Myocyte (in vitro differentiated cells): ENCODE measurements at places on chromosomes 13 and 19. TPM values are rescaled to one million over a fixed set of nuclear protein-coding genes. Genes with fewer than 3 reads are reported as not detected.

The ZNF556 gene
- total RNA-seq, result 44.2 and 78.5 TPM in 2 replicates

The RBM26 gene
- total RNA-seq, result 40.7 and 43.2 TPM in 2 replicates

The METTL21C gene
- not detected in 2 replicates for total RNA-seq

DNA sequence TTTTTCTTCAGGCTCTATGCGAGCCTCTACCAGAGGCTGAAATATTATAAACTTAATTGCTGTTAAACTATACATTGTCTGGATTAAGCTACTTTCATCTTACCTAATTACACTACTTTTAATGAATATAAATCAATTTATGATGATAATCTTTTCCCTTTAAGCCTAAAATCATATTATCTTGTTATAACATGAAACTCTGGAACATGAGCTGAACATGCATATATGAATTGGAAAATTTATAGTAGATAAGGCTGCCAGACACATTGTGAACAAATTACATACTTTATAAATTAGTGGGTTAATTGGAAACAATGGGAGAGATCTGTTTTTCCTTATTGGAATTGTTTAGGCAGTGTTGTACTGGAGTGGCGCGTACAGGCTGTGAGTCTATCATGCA, 45.3 kb upstream of the ZDHHC20 start:
- no peak for DNase-seq

- DNase-seq, result no peak
Observed at GRCh38 chr13:73985783-73986182, 148.4 kb downstream of the KLF12 start.

DNA sequence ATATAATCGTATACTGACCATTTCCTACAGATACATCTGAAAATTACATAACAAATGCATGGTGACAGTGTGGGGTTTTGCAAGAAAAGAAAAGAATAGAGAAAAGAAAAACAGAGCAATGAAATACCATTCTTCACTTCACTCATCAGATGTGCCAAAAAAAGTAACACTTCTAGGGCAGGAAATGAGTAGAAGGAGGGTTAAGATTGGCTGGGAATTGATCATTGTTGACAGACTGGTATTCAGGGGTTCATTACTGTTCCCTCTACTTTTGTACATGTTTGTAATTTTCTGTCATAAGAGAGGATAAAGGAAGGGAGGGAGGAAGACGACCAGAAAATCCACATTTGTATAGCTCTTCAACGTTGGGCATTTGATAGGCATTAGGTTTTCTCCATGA, 31.5 kb downstream of the ABCC4 start:
- no peak for DNase-seq

DNA sequence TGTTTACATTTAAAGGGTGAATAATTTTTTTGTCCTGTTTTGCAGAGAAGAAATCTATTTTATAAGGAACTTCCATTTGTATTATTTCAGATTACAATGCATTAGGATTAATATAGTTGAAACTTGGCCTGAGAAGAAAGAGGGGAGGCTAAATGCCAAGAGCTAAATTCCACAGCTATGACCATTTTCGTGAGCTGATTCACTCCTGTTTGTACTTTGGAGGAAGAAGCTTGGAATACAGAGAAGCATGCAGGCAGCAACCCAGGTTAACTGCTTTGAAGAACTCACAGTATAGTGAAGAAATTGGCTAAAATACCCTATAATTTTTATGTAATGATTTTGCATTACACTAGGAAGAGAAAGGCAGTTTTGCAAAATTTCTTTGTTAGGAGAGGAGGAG, 309.4 kb upstream of the KLF12 start:
- DNase-seq, result peak; percentile 54

- DNase-seq, result peak; percentile 64
Observed at GRCh38 chr13:23469951-23470421, 36.5 kb upstream of the SACS start.

- DNase-seq, result peak; percentile 79
Observed at GRCh38 chr13:50910485-50910805, 854 bp downstream of the RNASEH2B start.

- DNase-seq, result no peak
Observed at GRCh38 chr13:53499576-53500133, 471.0 kb downstream of the OLFM4 start.

DNA sequence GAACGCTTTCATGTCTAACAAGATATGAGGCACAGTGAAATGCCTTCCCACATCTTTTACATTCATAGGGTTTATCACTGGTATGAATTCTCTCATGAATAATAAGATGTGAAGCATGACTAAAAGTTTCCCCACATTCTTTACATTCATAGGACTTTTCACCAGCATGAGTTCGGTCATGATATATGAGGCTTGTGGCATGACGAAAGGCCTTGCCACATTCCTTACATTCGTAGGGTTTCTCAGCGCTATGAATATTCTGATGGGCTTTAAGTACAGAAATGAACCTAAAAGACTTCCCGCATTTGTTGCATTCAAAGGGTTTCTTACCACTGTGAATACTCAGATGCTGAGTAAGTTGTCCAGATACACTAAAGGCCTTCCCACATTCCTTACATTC, 21.3 kb downstream of the ZNF607 start:
- no peak for DNase-seq

- DNase-seq, result peak; percentile 36
Observed at GRCh38 chr19:51572908-51573307, 1.8 kb downstream of the ZNF175 start.

- peak; percentile 31 for DNase-seq
Observed at GRCh38 chr13:99064624-99065234, 86.9 kb upstream of the DOCK9 start.

- DNase-seq, result no peak
Observed at GRCh38 chr13:66634384-66634783, 595.8 kb downstream of the PCDH9 start.

- DNase-seq, result no peak
Observed at GRCh38 chr13:46587807-46588418, 34.9 kb downstream of the LRCH1 start.
